ENCODE measurements at places on chromosomes 3 and 15.

DNA sequence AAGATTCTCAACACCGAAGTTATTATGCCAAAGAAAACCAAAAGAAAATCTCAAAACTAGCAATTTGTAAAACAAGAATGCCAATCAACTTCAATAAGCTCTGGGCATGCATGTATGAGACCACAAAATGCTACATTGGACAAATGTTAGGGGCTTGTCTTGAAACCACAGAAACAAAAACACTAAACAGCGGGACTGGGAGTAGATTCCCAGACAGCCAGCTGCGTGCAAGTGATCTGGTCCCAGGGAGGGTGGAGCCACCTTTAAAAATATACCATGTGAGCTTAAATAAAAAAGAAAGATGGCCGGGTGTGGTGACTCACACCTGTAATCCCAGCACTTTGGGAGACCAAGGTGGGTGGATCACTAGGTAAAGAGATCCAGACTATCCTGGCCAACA lies 163.6 kb upstream of the PRICKLE2 start:
- DNase-seq, result no peak

DNA sequence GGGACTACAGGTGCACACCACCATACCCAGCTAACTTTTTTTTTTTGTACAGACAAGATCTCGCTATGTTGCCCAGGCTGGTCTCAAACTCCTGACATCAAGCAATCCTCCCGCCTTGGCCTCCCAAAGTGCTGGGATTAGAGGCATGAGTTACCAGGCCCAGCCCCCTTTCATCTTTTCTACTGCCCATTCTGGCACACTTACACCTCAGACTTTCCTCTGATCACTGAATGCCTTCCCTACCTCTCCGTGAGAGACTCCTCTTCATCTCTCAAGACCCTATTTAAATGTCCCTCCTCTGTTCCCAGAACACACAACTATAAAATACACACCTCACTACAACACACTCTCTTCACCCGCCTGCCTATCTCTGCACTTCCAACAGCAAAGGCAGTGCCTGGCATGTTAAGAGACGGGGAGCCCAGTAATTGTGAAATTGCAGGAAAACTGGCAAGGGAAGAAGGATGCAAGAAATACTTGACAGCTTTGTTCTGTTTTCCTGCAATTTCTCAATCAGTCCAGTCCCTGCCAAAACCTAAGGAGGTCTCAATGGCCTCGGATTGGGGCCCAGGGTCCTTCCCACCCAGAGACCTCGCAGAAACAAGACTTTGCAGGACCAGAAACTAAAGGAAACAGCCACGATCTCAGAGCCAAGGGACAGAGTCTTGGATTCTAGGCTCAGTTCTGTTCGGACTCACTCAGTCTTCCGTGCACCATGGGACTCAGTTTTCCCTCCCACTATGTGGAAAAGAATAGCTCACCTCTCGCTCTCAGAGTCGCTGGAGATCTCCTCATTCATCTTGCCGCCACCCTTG lies 849 bp downstream of the RRP9 start:
- no peak for DNase-seq

DNA sequence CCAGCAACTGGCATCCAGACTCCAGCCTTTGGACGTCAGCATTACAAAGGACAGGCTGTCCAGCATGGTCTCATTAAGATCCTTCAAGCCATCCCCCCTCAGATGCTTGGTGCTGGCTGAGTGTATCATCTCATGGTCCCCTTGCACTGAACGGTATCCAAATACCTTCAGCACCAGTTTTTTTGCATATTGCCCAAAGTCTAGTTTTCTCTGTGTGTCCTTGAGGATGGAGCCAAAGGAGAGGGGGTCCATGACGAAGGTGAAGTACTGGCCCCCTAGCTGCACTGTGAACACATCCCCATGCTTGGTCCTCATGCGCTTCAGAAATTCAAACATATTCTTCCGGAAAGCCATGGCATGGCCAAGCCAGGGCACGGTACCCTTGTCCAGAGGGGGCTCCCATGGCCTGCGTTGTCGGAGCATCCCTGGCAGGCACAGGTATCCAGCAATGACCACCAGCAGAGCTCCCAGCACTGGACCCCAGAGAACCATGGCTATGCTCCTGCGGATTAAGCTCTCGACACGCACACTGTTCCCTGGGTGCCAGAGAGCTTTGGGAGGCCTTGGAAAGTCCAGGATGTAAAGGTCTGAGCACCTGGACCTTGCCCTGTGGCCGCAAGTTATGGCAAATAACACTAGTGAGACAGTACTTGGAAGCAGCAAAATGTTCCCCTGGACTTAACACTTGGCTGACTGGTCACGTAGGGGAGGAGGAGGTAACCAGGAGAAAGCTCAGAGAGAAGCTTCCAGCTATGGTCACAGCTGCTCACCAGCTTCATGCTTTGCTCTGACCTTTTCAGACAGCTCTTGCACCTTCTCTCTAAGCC lies at the start of gene CYP8B1:
Gene CYP8B1, minus strand, starts transcription at position 555 of the 827 bp plus-strand sequence. Its CDS starts 63 bp downstream, at position 492.
- DNase-seq, result no peak

GRCh38 chr15:94844538-94845389 lies 613.4 kb downstream of the MCTP2 start:
- peak; percentile 1 for DNase-seq

- DNase-seq, result no peak
Measured at GRCh38 chr15:84799511-84800187, 17.5 kb upstream of the ALPK3 start.

DNA sequence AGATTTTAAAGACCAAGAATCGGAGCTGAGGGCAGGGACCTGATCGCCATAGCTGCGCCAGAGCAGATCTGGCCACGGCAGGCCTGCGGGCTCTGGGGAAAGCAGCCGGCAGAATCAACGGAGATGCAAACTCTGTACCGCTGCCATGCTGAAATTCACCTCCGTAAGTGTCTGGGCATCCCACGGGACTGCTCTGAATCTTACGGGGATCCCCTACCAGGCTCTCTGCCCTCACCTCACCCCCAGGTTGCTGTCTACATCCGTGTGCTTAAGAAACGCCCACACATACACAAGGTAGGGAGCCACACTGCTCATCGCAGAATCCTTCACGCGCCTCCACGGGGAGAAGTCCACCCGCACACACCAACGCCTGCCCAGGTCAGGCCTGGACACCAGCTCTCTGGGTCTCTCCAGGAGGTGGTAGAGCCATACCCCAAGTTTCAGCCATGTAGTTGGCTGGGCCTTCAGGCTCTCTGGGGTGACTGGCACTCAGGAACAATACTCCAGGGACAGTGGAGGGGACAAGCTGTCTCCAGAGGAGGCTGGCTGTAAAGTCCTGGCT lies 33.5 kb downstream of the FAM174B start:
- DNase-seq, result no peak

DNA sequence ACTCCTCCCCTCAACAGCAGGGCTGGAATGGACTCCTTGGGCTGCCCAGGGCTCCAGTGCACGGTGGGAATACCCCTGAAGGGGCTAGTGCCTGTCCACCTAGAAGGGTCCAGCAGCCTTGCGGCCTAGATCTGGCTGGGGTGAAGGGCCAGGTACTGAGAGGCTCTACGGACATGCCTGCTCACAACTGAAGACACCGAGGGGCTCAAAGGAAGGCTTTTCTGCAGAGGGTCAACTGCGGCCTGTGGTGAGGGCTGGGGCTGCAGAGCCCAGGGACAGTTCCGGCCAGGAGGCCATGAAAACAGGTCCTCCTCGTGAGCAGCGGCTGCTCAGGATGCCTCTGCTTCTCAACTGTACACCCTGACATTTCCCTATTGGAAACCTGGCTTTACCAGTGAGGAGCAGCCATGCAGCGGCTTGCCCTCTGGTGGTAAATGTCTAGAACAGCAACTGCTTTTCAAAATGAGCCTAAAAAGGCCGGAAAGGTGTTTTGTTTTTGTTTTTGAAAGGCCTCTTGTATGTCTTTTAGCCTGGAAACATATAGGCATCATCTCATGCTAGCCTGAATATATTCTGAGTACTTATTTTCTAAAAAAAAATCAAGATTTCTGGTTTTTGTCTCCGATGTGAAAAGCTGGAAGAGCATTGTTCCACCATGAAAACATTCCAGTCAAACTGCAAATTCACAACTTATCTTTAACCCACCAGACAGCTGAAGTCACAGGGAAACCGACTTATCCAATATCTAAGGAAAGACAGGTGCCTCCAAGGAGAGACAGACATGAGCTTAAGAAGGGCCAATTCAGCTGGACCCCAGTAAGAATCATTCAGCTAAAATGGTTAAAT lies 163.4 kb downstream of the KLF13 start:
- no peak for DNase-seq

GRCh38 chr3:54968546-54969172 lies 40.8 kb upstream of the LRTM1 start:
- DNase-seq, result no peak

- no peak for DNase-seq
Measured at GRCh38 chr15:50318697-50319096, 36.3 kb downstream of the GABPB1 start.

- DNase-seq, result no peak
Measured at GRCh38 chr15:41169086-41169485, 53.0 kb upstream of the INO80 start.

- DNase-seq, result no peak
Measured at GRCh38 chr3:87175732-87176131, 51.4 kb upstream of the CHMP2B start.

DNA sequence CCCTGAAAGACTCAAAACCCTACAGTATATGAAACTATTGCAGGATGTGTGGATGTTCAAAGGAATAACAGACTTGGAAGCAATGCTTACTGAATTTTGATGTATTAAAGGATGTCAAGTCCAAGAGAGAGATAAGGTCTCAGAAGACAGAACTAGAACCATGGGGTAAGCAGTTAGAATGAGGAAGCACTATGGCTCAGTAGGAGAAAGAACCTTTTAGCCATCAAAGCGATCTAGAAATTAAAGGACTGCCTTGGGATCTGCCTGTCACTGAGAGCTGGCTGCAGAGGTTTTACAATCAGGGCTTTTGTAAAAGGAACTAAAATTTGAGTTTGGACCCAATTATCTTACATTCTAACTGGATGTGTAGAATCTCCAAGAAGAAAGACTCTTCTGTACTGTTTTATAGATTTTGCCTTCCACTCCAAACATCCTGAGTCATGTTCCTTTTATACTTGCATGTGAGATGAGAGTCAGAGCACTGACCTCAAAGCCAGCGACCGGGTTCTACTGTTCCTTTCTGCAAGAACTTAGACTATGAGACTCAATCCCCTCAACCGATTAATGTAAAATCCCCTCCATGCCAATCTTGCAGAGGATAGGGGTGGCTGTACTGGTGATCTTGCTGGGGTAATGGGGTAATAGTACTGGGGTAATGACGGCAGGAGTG lies 412.3 kb upstream of the TPRG1 start:
- no peak for DNase-seq

All from activated T-cell treated with anti-CD3 and anti-CD28 coated beads for 48 hours (primary cell).